Neural crest cell (in vitro differentiated cells): ENCODE measurements at places on chromosomes 3 and 15. TPM values are rescaled to one million over a fixed set of nuclear protein-coding genes. Genes with fewer than 3 reads are reported as not detected.

RHCG gene
- total RNA-seq = not detected in 2 replicates

CTXND1 gene
- 1.3 TPM in 2 replicates for total RNA-seq

GRCh38 chr3:193452338-193452737 lies 73.8 kb upstream of the ATP13A5 start:
- no peaks in the 10 kb centered on the region for H3K36me3 ChIP-seq
- no peak overlapping the region for H3K4me3 ChIP-seq
- no peak overlapping the region for H3K27ac ChIP-seq
- DNase-seq = no peak
- peaks cover 10% of the 10 kb centered on the region for H3K4me1 ChIP-seq
- H3K27me3 ChIP-seq = no peaks in the 10 kb centered on the region

DNA sequence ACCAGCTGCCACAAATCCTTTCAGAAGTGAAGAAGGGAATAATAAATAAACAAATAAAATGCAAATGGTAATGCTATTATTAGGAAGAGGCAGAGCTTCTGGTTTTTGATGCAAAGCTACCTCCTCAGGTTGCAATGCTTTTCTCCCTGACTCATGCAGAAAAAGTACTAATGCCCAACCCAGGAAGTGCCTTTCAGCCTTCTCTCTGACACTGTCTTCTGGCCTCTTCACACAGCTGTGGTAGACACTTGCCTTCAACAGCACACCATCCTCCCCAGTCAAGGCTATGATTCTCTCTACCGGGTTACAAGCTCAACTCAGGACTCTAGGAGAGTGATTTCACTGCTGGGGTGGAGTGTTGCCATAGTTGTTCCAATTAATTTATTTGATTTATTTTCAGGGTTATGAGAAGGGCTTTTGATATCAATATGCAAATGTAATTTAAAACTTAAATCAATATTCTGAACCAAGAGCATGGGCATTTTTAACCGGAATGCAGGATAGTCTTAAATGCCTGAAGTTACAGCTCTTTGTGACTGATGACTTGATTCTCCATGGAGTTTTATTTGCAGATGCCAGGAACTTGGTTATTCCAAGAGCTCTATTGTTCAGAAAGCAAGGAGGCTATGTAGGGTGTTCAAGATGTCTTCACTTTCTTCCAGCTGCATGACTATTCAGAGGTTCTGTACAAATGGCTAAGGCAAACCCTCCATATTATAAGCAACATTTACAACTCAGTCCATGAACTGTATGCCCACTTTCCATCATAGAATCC lies 27.1 kb upstream of the GALNT15 start:
- no peaks in the 10 kb centered on the region for H3K4me1 ChIP-seq
- no peak overlapping the region for H3K4me3 ChIP-seq
- H3K27me3 ChIP-seq = no peaks in the 10 kb centered on the region
- H3K36me3 ChIP-seq = no peaks in the 10 kb centered on the region
- no peak overlapping the region for H3K27ac ChIP-seq

DNA sequence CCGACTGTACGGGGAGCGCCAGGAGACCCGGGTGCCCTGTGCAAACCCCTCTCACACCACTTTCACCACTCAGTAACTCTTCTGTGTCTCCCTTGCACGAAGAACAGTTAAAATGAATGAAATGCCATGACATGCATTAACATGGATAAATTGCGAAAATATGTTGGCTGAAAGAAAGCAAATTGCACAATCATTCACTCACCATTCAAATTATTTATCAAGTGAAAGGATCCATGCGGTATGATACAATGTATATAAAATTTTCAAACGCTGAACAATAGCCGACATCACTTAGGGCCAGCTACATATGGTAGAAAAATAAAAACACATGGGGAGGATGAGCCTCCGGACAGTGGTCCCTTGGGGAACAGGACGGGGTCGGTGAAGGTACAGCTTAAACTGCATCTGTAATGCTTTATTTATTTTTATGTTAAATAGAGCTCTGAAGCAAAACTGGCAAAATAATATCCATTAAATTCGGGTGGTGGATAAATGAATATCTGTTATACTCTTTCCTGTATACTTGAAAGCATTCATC lies 45.9 kb downstream of the SLC12A8 start:
- no peak overlapping the region for H3K4me3 ChIP-seq
- H3K27me3 ChIP-seq = no peaks in the 10 kb centered on the region
- H3K36me3 ChIP-seq = no peaks in the 10 kb centered on the region
- H3K4me1 ChIP-seq = peaks cover 6% of the 10 kb centered on the region
- DNase-seq = no peak
- H3K27ac ChIP-seq = peak overlapping the region; percentile 10

DNA sequence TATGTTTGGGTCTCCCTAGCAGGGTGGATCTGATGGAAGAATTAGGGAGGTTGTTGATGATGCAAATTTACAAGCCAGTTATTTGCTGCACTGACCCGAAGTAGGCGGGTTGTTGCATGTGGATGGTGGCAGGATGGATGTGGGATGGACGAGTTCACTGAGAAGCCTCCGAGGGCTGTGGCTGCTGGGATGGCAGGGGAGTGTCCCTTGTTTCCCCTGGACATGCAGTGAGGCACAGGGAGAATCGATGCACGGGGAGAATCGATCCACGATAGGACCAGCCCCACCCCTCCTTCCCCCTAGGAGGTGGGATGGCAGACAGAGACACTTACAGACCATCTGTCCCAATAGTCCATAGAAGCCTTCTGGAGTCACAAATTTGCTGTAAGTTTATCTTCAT lies 31.0 kb upstream of the KLF13 start:
- peaks cover 10% of the 10 kb centered on the region for H3K27me3 ChIP-seq
- peak; percentile 1 for DNase-seq
- no peaks in the 10 kb centered on the region for H3K36me3 ChIP-seq
- peaks cover 28% of the 10 kb centered on the region for H3K4me1 ChIP-seq

DNA sequence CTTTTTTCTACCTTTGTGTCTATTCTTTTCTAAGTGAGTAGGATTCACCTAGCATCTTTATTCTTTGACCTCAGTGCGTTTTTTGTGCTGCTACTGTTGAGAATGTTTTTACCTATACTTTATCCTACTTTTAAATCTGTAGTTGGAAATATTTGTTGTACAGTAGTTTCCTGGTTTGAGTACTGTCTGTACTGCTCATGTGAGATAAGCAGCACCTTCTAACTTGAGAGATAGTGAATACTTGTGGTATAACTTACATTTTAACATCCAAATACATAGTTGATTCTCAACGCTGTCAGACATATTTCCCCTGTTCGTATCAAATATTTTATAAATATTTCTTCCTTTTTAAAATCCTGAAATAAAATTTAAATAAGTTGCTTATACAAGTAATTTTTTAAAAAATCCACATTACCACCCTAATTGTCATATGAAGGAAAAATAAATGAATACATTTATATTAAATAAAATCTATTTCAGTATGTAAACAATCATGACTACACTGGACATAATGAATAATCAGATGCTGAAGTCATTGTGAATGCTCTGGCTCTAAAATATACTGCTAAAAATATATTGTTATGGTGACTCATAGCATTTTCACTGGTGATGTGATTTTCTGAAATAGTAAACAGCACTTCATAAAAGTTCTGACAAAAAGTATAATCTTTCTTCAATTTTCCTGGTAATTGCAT lies 17.4 kb downstream of the ATP11B start:
- no peak overlapping the region for H3K27ac ChIP-seq
- no peaks in the 10 kb centered on the region for H3K27me3 ChIP-seq
- no peak overlapping the region for H3K4me3 ChIP-seq
- no peak for DNase-seq

GRCh38 chr3:43522727-43523362 lies 99.0 kb downstream of the ANO10 start:
- H3K27ac ChIP-seq = no peak overlapping the region
- H3K36me3 ChIP-seq = peaks cover 33% of the 10 kb centered on the region
- no peaks in the 10 kb centered on the region for H3K27me3 ChIP-seq
- H3K4me1 ChIP-seq = no peaks in the 10 kb centered on the region
- DNase-seq = no peak

DNA sequence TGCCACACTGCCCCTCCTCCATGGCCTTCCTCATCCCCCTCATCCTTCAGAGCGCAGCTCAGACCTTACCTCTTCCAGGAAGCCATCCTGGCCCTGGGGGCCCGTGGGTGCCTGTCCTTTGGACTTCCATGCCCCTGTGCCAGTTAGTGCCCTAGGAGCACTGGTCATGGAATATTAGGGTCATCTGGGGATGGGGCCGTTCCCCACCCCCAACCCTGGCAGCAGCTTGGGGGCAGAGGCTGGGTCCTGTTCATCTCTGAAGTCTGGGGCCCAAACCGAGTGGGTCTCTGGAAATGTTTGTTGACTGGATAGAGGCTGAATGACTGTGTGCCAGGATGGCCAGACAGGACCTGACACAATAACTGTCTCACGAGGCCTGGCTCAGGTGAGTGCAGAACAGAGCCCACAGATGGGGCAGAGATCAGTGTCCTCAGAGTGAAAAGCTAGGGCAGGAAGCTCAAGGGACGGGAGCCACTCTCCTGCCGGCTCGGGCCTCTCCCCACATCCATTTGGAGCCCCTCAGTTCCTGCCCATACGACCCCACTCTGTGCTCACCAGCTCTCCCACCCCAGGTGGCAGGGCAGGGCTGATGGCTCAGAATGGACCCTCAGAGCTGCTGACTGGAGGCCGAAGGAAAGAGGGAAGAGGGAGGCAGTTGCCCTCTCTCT lies 62.5 kb downstream of the TLE3 start:
- no peak overlapping the region for H3K27ac ChIP-seq
- no peaks in the 10 kb centered on the region for H3K36me3 ChIP-seq
- H3K27me3 ChIP-seq = peaks cover 4% of the 10 kb centered on the region
- H3K4me3 ChIP-seq = no peak overlapping the region
- peaks cover 4% of the 10 kb centered on the region for H3K4me1 ChIP-seq
- no peak for DNase-seq

- H3K27ac ChIP-seq = no peak overlapping the region
- DNase-seq = no peak
- no peaks in the 10 kb centered on the region for H3K27me3 ChIP-seq
- H3K4me3 ChIP-seq = no peak overlapping the region
- peaks cover 33% of the 10 kb centered on the region for H3K4me1 ChIP-seq
- H3K36me3 ChIP-seq = no peaks in the 10 kb centered on the region
Observed at GRCh38 chr3:71530903-71531530, 52.5 kb downstream of the FOXP1 start.

DNA sequence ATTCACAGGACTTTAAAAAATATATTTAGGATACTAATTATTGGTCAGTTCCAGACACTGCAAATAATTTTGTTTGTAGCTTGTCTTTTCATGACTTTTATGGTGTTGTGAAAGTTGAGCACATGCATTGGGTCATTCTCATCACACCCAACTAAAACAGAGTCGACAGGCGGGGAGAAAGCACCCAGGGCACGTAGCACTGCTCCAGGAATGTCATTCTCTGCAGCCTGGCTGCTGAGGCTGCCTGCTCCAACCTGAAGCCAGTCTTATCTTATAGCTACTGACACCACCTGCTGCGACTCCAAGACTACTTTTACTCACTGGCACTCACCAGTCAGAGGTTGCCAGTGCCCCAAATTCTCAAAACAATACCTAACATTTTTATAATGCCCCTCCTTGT lies 56.9 kb downstream of the ACAD9 start:
- no peaks in the 10 kb centered on the region for H3K36me3 ChIP-seq
- no peak overlapping the region for H3K4me3 ChIP-seq
- H3K27ac ChIP-seq = no peak overlapping the region
- H3K27me3 ChIP-seq = peaks cover 3% of the 10 kb centered on the region
- no peaks in the 10 kb centered on the region for H3K4me1 ChIP-seq

DNA sequence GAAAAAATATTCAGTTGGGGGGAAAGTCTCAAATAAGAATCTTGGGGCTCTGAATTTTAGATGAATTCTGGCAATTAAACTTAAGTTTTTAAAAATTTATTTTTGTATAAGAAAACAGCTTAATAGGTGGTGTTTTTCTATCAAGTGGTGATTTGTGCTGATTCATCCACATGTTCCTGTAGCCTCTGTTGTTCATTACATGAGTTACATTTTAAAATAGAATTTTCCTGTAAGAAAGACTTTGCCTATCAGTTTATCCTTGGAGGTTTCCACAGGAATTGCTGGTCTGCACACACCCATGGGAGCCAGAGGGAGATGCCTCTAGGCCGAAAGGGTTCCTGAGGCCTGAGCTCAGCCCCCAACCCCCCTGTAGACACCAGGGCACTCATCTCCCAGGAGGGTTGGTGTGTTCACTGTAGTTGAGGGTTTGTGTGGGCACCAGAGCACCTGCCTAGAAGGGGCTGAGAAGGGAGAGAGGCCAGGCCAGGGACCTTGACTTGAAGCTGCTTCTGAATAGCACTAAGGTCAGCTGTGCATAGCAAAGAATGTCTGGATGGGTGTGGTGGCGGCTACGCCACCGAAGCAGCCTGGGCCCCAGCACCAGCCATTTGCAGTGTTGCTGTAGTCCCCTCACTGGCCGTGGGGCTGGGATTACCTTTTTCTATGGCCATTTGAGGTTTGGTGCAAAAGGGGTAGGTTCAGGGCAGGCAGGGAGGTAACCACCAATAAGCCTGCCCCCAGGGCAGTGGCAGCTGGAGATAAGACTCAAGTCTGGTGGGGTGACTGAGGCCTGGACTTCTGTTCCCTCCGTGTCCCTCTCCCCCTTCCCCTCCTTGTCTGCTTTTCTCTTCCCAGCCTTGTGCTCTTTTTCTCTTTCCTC lies 11.9 kb downstream of the DNAJA4 start:
- no peaks in the 10 kb centered on the region for H3K36me3 ChIP-seq
- H3K4me1 ChIP-seq = peaks cover 6% of the 10 kb centered on the region
- H3K27me3 ChIP-seq = no peaks in the 10 kb centered on the region
- no peak for DNase-seq
- H3K27ac ChIP-seq = no peak overlapping the region

GRCh38 chr3:54705730-54706129 lies 222.1 kb downstream of the LRTM1 start:
- DNase-seq = no peak
- no peak overlapping the region for H3K27ac ChIP-seq
- no peaks in the 10 kb centered on the region for H3K27me3 ChIP-seq
- H3K4me1 ChIP-seq = peaks cover 41% of the 10 kb centered on the region
- H3K4me3 ChIP-seq = no peak overlapping the region
- H3K36me3 ChIP-seq = no peaks in the 10 kb centered on the region

CORO2B gene
- total RNA-seq = 21.3 and 23.1 TPM in 2 replicates

IL17RD gene
- 51.9 and 52.1 TPM in 2 replicates for total RNA-seq

DNA sequence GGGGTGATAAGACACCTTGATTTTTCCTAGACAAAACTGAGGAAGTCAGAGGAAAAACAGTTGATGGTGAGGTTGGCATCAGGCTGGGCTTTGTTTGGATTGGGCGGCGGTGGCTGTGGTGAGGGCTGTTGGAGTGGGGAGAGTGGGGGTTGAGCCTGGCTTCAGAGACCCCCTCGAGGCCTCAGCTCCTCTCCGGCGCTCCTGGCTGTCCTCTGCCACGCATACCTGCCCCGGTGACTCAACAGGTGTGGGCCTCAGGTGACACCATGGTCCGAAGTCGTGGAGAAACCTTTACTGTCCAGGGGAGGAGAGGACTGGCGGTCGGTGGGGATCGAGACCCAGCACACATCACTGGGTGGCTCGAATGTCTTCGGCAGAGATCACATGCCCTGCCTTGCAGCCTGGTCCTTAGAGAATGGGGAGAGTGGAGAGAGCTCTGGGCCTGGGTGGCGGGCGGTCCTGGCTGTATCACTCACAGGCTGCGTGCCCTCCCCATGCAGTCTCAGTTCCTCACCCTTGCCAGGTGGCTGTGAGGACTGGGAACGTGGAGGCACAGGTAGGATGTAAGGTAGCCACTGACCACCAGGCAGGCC lies 2.6 kb downstream of the APBA2 start:
- H3K27me3 ChIP-seq = no peaks in the 10 kb centered on the region
- H3K4me3 ChIP-seq = peak overlapping the region; percentile 92
- H3K27ac ChIP-seq = peak overlapping the region; percentile 57
- DNase-seq = no peak
